Stimulated activated memory B cell treated with anti-CD40 and anti-IgM and Interleukin-4, amounts not matched to agents 10 μg/mL and 1 μg/mL and 100 μg/mL, for 72 hours (primary cell): ENCODE measurements at places on chromosomes 2 and 18.
A peak's percentile ranks its signal among the peaks of the same experiment; 100 is the strongest.

DNA sequence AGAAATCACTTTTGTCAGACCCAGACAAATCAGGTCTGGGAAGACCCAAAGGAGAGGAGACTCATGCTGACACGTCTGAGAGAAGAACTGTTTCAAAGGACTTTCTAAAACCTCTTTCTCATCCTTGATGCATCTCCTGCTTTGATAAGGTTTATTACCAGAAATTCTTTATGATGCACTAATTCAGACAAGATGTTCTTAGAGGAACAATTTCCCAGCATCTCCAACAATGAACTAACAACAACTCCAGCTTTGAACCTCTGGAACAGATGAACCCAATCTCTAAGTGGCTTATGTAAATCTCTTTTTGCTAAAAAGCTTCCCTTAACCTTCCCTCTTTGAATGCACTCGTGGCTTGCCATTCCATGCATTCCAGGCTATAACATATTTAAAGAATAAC lies 15.9 kb upstream of the SERPINB11 start:
- no peak for ATAC-seq
- H3K4me3 ChIP-seq, result no peak overlapping the region
- no peaks in the 10 kb centered on the region for H3K36me3 ChIP-seq

- H3K4me1 ChIP-seq, result no peaks in the 10 kb centered on the region
- no peak overlapping the region for H3K4me3 ChIP-seq
- H3K36me3 ChIP-seq, result no peaks in the 10 kb centered on the region
- H3K27ac ChIP-seq, result no peak overlapping the region
- ATAC-seq, result no peak
Observed at GRCh38 chr18:78665644-78666043, 314.0 kb upstream of the SALL3 start.

DNA sequence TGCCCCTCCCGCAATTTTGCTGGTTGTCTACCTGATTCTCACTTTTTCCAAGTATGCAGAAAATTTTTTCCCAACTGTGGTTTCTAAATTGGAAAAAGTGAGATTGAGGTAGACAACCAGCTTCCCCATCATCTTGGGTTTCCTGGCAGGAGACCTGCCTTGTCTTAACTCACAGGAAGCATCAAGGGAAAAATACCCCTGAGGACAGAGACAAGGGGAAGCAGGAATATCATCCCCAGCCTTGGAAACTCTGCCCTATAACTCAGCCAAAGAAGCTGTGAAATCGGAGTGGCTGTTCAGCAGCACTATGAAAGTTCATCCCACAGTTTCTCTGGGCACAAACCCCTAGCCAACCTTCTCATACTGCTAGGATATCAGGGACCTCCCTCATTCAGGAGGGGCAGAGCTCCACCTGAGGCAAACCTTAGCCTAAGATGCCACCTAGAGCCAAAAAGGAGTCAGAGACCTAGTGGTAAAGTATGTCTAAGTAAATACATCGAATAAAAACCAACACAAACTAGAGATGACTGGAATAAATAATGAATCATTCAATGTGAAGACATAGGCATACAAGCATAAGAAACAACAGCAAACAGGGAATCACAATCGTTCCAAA lies 68.2 kb downstream of the ZSWIM2 start:
- H3K27ac ChIP-seq, result no peak overlapping the region
- no peaks in the 10 kb centered on the region for H3K36me3 ChIP-seq
- no peak for ATAC-seq
- H3K4me1 ChIP-seq, result no peaks in the 10 kb centered on the region
- H3K4me3 ChIP-seq, result no peak overlapping the region

- peak; percentile 85 for ATAC-seq
- H3K36me3 ChIP-seq, result no peaks in the 10 kb centered on the region
- H3K4me1 ChIP-seq, result peaks cover 26% of the 10 kb centered on the region
- H3K27me3 ChIP-seq, result no peaks in the 10 kb centered on the region
- no peak overlapping the region for H3K4me3 ChIP-seq
Observed at GRCh38 chr18:59056706-59057492, 82.8 kb upstream of the SEC11C start.

DNA sequence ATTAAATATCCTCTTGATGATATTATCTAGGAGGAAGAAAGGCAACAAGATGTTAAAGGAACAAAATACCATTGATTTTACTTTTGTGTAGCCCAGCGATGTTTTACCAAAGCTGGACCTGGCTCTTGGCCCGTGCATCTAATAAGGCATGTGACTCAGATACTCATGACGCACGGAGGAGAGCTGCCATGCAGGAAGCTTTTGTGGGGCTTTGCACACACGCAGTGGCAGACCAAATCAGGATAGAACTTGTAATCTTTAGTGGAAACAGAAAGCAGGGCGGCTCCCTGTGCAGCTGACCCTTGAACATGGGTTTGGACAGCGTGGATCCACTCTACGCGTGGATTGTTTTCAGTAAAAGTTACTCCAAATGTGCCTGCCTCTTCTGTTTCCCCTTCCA lies 190.0 kb downstream of the NAPG start:
- no peak for ATAC-seq
- H3K27me3 ChIP-seq, result no peaks in the 10 kb centered on the region
- no peak overlapping the region for H3K27ac ChIP-seq

GRCh38 chr2:238389988-238390589 lies 36.6 kb upstream of the ASB1 start:
- no peak overlapping the region for H3K4me3 ChIP-seq
- H3K27me3 ChIP-seq, result no peaks in the 10 kb centered on the region
- no peak overlapping the region for H3K27ac ChIP-seq
- H3K4me1 ChIP-seq, result no peaks in the 10 kb centered on the region
- no peak for ATAC-seq
